ENCODE measurements at places on chromosomes 13 and 19.
A peak's percentile ranks its signal among the peaks of the same experiment; 100 is the strongest.

- no peak for DNase-seq
Observed at GRCh38 chr13:40169476-40169875, 497.0 kb downstream of the FOXO1 start.

- no peak for DNase-seq
Observed at GRCh38 chr19:38402623-38402966, 298 bp upstream of the FAM98C start.

GRCh38 chr13:44440046-44440608 is 66.5 kb downstream of the SERP2 start:
- no peak for DNase-seq

DNA sequence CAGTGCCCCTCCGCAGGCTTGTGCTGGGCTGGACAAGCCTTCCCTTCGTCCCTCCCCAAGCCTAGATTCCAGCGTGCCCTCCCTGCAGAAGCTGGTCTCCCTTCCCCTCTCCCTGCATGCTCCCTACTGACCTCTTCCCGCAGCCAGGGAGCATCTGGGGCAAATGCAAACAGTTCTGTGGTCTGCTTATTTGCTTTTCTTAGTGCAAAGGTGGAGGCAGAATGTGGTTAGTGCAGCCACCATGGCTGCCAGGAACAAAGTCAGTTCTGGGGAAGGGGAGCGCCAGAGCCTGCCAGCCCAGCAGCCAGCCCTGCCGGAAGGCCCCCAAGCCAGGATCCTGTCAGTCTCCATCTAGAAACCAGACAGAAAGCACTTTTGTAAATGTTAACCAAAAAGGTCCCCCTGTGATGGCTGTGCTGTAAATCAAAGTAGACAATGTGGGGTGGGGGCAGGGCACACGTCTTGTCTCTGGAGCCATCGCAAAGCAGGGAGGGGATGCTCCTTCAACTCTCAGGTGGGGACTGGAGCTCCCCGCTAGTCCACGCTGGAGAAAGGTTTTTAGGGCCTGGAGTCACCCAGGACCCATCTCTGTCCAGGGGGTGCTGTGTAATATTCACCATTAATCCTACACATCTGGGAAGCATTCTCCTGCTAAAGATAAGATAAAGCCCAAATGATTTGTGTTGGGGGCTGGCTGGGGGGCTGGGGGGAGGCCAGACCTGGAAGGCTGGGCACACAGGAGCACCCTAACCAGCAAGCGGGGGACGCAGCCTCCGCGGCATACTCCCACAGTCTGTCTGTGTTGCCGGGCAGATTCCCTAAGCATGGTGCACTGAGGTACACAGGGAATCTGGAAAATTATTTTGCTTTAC is 30.9 kb downstream of the SERP2 start:
- DNase-seq, result no peak

GRCh38 chr13:49412749-49413148 is 31.1 kb downstream of the CAB39L start:
- no peak for DNase-seq

- DNase-seq, result no peak
Observed at GRCh38 chr13:23619068-23619855, 49.0 kb downstream of the TNFRSF19 start.

DNA sequence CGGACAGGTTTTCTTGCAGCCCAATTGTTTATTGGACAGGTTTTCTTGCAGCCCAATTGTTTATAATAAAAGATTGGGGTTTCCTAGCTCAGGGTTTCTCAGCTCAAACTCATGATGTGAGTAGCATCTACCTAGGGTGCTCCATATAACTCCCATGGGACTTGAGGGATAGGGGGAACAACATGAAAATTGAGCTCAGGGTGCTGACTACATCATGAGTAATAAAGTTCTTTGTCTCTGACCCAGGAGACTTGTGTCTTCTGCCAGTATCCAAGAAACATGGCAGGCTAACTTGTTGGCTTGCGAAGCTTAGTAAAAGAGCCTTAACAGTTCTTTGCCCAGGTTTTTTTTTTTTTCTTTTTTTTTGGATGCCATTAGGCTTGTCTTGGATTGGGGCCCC is 59.2 kb upstream of the MYCBP2 start:
- no peak for DNase-seq

GRCh38 chr19:40184273-40184672 is 7.0 kb upstream of the MAP3K10 start:
- no peak for DNase-seq

DNA sequence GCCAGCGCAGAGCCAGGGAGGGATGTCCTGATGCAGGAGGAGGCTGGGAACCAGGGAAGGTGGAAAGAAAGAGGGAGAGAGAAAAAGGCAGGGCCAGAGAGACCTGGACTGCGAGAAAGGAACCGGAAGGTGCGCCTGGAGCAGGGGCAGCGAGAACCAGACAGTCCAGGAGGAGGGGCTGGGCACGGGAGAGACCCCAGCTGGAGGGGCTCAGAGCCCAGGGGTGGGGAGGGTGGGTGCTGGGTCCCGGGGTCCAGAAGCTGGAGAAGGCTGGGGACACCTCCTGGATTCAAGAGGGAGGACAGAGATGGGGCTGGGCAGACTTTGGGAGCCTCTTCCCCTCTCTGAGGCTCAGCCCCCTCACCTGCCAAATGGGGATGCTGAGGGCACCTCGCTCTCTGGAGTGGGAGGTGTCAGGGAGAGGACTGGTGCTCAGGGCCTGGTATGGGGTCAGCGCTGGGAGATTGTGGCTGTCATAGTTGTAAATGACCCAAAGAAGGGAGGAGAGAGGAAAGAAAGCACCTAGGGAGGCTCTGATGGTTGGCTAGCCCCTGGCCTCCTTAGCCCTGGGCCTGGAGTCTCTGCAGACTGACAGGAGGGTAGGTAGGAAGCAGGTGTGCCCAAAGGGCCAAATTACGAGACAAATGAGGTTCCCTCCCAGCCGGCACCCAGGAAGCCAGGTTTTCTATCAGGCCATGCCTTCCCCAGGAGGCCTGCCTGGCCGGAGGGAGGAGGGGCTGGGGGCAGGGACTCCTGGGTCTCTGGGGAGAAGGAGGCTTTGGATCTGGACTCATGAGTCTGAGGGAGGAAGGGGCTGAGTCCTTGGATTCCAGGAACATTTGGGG is 1.3 kb upstream of the SPACA6 start:
- DNase-seq, result no peak

DNA sequence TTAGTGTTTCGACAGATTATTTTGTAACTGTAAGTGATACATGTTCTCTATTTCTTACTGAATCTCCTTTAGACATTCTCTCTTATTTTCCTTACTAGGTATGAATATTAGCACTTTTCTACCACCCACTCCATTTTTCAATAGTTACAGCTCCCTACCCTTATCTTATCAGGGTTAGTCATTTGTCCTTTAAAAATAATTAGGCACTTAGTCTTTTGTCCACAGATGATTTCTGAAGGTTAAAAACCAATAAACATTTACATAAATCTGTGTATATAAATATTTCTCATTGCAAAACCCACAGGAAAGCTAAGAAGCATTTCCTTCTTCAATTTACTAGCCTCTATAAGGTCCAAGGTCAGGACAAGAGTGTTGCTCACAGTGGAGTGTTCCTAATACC is 624.1 kb upstream of the MIR17HG start:
- DNase-seq, result no peak

DNA sequence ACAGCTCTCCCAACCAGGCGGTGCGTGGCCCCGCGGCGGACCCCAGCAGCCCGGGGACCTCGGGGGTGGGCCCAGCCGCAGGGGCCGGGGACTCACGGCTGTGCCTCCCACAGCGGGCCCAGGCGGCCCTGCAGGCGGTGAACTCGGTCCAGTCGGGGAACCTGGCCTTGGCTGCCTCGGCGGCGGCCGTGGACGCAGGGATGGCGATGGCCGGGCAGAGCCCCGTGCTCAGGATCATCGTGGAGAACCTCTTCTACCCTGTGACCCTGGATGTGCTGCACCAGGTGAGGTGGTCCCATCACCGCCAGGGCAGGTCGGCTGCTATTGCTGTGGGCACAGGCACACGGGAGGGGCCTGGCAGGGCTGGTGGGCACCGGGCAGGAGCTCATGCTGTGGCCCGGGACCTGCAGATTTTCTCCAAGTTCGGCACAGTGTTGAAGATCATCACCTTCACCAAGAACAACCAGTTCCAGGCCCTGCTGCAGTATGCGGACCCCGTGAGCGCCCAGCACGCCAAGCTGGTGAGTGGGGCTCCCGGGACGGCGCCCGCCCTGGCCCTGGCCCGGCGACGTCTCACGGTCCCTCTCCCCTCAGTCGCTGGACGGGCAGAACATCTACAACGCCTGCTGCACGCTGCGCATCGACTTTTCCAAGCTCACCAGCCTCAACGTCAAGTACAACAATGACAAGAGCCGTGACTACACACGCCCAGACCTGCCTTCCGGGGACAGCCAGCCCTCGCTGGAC is 7.3 kb downstream of the PTBP1 start:
- no peak for DNase-seq

GRCh38 chr19:43777163-43777695 is 3.5 kb downstream of the KCNN4 start:
- DNase-seq, result peak; percentile 60

- no peak for DNase-seq
Observed at GRCh38 chr13:50277127-50277526, 261.9 kb downstream of the KCNRG start.

- no peak for DNase-seq
Observed at GRCh38 chr13:109840201-109840892, 54.0 kb upstream of the IRS2 start.

- no peak for DNase-seq
Observed at GRCh38 chr13:44833139-44833538, 156.1 kb downstream of the NUFIP1 start.

DNA sequence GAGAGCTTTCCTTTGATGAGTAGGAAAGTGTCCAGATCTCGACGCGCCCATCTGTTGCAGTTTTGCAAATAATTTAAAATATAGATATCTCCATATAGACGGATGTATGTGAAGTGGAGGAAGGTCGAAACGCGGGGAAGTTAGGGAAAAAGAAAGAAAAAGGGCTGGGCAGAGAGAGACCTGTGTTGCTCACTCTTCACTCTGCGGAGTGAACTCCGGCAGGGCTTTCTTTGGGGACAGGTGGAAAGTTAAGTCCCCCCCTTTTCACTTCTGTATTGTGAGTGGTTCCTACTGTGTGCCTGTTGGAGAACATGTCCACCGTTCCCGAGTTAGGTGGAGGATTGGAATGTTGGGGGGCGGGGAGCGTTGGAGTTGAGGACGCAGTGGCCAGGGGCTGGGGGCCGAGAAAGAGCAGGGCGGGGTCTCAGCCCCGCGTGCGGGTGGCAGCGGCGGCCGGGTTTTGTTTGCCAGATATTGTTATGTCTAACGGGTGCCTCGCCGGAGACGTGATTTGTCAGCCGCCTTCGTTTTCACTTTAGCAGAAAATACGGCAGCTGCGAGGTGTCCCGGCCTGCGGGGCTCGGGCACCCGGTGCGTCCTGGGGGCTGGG is 145.1 kb upstream of the ZNF536 start:
- DNase-seq, result no peak

GRCh38 chr19:41307090-41307875 is 2.7 kb upstream of the CCDC97 start:
- DNase-seq, result peak; percentile 73

- DNase-seq, result no peak
Observed at GRCh38 chr19:18529782-18530181, 7.9 kb upstream of the ELL start.

- no peak for DNase-seq
Observed at GRCh38 chr13:20633802-20634201, 66.8 kb downstream of the IFT88 start.

DNA sequence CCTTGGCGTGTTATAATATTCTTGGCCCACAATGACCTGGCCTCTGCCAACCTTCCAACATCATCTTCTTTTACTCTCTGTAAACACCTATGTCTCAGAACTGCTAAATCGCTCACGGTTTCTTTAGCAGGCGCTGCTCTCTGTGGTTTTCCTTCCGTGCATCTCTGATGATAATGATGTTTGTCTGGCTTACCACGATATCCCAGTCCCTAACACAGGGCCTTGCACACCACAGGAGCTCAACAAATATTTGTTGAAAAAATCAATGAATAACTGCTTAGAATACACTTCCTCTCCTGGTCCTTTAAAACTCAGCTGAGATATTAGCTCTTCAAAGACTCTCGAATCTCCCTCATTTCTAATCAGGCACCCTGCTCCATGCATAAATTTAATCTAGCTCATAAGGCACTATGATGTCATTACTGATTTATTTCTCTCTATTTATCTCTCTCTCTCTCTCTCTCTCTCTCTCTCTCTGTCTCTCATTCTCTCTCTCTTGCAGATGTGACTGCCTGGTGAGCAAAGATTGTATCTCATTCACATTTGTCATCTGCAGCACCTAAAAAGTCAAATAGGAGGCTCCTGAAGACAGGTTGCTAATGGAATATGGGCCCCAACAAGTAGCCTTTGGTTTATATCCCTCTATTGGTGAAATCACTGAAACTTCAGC is 206.4 kb downstream of the NHLRC3 start:
- DNase-seq, result no peak

GRCh38 chr19:38870612-38871011 is 7.5 kb downstream of the RINL start:
- no peak for DNase-seq

GRCh38 chr13:43388282-43389034 is 365.1 kb downstream of the DNAJC15 start:
- DNase-seq, result no peak

DNA sequence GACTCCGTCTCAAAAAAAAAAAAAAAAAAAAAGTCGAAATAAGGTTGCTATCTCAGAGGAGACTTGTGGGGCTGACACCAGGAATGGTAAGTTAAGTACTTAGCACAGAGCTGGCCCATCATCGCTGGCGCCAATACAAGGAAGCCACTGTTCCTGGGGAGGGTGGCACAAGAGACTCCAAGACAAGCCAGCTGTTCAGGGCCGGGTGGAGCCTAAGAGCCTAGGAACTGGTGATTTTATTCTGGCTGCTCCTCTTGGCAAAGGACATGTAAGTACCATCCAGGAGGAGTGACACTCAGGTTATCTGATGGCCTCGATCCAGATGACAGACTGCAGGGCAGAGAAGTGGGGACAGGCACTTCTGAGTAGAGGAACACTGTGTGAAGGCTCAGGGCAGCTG is 3.8 kb downstream of the ELOF1 start:
- DNase-seq, result no peak

DNA sequence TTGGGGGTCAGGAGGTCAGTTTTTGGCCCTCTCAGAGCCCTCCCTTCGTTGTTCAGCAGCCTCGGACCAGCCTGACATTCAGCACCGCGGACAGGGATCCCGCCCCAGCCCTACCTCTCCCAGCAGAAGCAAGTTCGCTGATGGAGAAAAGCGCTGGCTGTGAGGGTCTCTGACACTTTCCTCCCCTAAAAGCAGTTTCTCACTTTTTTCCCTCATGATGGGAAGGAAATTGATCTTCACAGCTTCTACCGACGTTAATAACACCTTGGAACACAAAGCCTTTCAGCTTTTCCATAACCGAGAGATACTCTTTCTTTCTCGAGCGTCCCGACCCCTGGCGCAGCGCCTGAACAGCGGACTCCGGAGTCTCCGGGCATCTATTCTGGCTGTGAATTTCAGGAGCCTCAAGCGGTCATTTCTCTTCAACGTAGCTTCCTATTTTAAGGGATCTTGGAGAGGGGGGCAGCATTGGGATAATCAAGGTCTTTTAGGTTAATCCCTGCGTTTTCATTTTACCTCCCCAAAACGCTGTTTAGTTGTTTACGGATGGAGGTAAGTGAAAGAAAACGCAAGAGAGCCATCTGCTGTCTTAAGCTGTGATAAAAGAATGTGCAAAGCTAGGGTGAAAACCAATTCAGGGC is 467.2 kb downstream of the ITGBL1 start:
- DNase-seq, result no peak

GRCh38 chr19:57719424-57719823 is 8.0 kb downstream of the ZNF671 start:
- no peak for DNase-seq

All from CD4-positive, alpha-beta memory T cell (primary cell).